ENCODE measurements at places on chromosomes 16 and 17.

GRCh38 chr17:35710950-35711349, 20.5 kb upstream of the RASL10B start:
- no peak for DNase-seq

DNA sequence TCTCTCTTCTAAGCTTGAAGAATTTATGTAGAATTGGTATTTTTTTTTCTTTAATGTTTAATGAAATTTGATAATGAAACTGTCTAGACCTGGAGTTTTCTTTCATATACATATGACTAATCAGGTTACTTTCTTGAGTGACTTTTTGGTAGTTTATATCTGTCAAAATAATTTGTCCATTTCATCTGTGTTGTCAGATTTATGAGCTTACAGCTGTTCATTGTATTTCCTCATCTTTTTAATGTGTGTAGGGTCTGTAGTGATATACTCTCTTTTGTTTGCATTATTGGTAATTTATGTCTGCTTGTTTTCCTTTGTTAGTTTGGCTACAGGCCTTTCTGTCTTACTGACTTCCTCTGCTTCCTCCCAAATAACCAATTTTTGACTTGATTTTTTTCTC, 55.7 kb downstream of the TAOK1 start:
- DNase-seq: no peak

- DNase-seq: peak; percentile 85
Observed at GRCh38 chr17:49676276-49676868, 1.5 kb downstream of the SPOP start.

- DNase-seq: no peak
Observed at GRCh38 chr16:82776470-82777146, 149.8 kb downstream of the CDH13 start.

GRCh38 chr17:46175891-46176290, 17.3 kb downstream of the KANSL1 start:
- no peak for DNase-seq

DNA sequence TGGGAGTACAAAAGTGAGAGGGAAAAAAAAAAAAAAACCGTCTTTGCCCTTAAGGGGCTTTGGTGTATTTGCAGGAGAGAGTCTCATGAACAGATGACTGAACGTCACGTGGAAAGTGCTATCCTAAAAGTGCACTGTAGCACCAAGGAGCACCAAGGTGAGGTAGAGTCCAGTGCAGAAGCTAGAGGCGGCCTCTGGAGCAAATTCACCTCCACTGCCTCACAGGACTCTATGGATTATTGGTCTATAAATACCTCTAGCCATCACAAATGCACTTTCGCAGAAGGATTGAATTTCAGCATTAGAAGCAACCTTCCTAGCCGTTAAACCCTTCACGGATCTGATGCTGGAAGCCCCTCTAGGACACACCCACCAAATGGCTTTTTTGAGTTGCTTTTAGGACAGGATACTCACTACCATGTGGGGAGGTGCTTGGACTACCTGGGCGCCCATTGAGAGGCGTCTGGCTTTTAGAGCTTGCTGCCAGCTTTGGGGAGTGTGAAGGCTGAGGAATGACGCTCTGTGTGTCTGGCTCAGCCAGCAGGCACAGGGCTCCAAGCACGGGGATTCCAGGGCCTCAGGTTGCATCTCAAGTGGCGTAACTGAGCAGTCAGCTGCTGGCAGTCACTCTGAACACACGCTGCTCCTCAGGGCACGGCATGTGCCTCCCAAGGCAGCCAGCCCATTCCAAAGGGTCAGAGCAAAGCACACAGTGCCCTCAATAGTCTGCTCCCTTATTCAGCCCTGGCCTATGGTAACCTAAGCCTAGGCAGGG, 52.7 kb downstream of the CDRT4 start:
- DNase-seq: no peak

- DNase-seq: no peak
Observed at GRCh38 chr17:1847191-1847590, 17.4 kb downstream of the RPA1 start.

GRCh38 chr17:76893623-76894334, 25.6 kb downstream of the MGAT5B start:
- DNase-seq: no peak

- DNase-seq: no peak
Observed at GRCh38 chr16:24747441-24747840, 18.0 kb downstream of the TNRC6A start.

GRCh38 chr17:39753514-39754160, 15.9 kb downstream of the GRB7 start:
- peak; percentile 81 for DNase-seq

- DNase-seq: no peak
Observed at GRCh38 chr17:29169806-29170591, 10.2 kb downstream of the MYO18A start.

DNA sequence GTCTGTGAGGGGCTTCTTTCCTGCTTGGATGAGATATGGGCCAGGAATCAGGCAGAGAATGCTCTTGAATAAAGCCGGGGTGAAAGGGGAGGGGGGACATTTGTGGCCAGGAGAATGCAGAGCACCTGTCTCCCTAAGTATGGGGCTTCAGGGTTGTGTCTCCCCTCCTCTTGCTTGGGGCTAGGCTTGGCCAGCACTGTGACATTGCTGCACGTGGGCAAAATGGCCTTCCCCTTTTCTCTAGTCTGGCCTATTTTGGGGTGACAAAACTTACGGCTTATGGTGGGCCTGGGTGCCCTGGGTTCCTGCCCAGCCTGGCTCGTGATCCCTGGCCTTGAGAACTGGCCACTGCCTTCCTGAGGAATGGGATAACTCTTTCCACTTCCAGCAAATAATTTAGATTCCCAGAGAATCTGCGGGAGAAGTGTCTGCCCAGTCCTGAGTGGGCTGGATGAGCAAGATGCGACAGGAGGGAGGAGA, 5.6 kb downstream of the NFE2L1 start:
- no peak for DNase-seq

DNA sequence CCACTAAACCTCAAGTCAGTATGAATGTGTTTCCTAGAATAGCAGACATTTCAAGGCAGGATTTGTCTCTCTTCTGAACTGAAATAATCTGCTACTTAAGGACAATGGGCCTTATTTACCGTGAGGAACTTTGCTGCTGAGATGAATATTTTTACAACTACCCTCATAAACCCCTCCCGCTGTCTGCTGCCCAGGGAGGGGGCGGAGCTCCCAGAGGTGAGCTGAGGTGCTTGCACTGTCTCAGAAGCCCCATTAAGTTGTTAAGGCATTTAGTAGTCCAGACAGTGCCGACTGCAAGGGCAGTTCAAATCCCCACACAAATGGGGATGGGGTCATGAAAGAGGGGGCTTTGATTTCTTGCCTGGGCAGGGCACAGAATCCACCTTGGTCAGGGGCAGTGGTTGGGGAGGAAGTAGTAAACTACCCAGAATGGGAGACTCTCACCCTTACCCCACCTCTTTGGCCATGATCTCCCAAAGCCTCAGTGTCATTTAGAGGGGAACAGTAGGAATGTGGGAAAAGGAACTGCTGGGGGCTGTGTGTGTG, 19.2 kb downstream of the HNF1B start:
- no peak for DNase-seq

- no peak for DNase-seq
Observed at GRCh38 chr17:21263376-21263775, 10.2 kb upstream of the NATD1 start.

- DNase-seq: no peak
Observed at GRCh38 chr17:61809816-61810392, 53.4 kb downstream of the BRIP1 start.

GRCh38 chr16:3727806-3728381, 10.6 kb upstream of the TRAP1 start:
- DNase-seq: no peak

GRCh38 chr16:7390974-7391373, 58.3 kb downstream of the RBFOX1 start:
- no peak for DNase-seq

DNA sequence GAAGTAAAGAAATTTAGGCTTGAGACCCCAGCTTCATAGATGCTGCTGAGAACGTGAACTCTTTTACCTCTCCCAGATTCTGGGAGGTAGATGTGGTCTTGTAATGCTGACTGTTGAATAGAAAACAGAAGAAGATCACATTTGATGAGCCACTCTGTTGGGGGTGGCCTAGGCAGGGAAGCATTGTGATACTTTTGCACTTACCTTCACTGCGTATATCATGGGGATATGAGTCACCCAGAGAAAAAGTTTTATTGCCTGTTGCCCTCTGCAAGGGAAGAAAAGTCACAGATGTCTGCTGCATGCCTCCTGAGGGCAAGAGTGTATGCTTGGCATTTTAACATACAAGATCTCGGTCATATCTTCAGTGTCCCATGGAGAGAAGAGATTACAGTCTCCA, 365.4 kb downstream of the SNX29 start:
- DNase-seq: no peak

GRCh38 chr17:47636273-47637030, 13.3 kb upstream of the KPNB1 start:
- DNase-seq: no peak

GRCh38 chr16:4668313-4668960, 24.9 kb upstream of the NUDT16L1 start:
- DNase-seq: no peak

DNA sequence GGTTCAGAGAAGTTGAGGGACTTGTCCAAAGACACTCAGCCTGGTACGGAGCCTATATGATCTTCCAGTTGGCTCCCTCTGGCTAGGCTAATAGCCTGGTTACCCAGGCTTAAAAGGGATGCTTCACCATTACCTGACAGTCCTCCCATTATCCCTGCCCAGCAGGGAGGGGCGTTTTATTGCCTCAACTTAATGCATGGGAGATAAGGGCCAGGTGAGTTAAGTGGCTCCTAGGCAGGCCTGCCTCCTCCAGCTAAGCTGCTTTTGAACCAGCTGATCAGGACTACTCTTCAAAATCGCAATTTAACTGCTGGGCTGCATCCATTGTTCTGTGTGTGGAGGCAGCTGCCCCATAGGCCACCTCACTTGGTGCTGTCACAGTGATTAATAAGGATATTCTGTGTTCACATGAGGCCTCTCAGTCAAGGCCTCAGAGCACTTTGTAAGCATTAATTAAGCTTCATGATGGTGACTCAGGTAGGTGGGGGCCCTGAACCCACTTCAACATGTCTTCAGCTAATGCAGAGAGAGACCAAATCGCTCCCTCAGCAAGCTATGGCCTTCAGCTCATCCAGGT, 27.9 kb downstream of the SMPD3 start:
- DNase-seq: no peak

GRCh38 chr17:56681561-56682266, 88.2 kb downstream of the NOG start:
- DNase-seq: no peak

DNA sequence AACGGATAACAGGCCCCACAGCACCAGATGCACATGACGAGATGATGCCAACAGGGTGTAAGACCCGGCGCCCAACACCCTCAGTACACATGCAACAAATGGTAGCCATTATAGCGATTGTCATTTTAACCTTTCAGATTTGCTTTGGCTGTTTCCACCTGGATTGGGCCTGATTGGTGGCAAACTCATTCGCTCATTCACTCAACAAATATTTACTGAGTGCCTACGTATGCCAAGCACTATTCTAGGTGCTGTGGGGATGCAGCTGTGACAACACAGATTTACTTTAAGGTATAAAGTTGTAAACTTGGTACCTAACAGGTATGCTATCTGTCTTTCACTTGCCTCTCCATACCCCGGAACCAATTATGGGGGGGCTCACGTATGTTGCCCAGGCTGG, 66.8 kb downstream of the SRCIN1 start:
- no peak for DNase-seq

DNA sequence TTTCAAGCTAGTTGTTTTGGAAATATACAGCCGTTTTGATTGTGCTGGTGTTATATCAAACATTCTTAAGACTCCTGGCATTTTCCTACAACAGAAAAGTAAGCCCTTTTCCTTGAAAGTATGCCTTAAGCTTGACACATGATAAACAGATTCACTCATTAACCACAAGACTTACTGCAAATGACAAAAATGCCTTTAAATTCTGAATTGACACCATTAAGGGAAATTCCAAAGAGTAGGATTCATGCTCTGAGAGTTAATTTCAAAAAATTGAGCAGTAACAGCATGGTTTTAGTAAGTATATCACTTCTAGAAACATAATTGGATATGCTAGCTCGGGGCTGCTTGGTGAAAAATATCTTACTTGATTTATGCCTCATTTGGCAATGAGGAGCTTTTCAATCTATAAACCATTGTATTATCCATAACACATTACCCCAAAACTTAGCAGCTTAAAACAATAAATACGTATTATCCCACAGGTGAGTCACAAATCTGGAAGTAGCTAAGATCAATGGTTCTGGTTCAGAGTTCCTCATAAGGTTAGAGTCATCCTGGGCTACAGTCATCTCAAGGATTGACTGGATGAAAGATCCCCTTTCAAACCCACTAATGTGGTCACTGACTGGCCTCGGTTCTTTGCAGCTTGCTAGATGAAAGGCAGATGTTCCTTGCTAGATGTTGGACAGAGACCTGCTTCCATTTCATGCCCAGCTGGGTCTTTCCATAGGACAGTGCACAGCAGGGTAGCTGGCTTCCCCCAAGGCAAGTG, 8.2 kb upstream of the PHAF1 start:
- DNase-seq: no peak

DNA sequence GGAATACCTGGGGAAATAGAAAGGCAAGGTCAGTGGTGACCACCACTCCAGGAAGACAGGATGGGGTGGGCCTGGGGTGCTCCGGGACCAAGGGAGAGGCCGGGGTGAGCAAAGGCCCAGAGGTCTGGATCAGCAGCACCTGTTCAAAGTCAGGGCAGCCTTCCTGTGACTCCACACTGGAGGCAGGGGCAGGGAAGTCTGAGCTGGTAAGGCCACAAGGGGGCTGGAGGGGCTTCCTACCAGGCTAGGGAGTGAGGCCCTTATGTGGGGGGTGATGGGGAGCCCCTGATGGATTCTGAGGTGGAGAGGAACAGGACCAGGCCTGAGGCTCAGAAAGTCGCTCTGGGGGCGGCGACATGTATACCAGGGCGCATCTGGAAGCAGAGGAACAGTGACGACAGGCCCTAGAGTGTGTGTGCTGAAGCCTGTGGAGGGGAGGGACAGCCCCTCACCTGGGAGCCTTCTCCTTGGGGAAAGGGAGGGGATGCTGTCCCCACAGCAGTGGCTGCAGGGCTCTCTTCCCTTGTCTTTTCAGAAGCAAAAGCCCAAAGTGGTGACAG, 3.7 kb downstream of the C16orf78 start:
- DNase-seq: no peak

DNA sequence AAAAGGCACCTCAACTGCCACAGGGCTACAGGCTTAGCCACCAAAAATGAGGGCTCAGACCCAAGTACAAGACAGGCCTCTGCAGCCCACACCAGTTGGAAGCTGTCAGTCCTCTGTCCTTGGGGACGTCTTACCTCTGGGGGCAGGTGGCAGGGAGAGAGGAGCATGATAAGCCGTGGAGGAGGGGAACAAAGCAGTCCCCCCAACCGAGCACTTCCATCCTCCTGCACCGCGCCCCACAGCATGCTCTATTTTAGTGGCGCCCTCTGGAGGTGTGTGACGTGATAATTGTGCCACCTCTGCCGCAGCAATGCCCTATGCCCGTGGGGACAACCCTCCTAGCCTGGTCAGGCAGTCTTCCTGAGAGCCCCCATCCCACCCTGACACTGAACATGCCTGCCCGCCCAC, 13.6 kb downstream of the G6PC3 start:
- DNase-seq: peak; percentile 42

- DNase-seq: peak; percentile 85
Observed at GRCh38 chr16:87278191-87279093, 38.8 kb downstream of the C16orf95 start.
